NCI-H1105 treated with DMSO at 0.1 percent for 48 hours (cell line): ENCODE measurements at places on chromosomes 5 and 9.

DNA sequence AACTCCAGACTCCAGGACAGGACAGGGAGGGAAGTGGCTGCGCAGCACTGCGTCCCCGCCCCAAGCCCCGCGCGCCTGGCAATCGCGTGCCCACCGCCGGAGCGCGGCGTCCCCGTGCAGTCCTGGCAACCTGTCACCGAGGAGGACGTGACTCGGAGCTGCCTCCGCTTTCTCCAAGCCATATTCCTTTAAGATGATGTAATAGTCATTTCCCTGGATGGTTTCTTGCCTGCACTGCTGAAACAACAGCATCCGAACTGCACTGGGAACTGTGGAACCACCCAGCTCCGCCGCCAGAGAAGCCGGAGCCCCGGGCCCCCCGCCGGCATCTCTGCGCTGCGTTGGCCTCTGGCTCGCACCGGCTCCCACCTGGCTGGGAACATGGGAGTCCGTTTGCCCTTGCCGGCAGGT is 34.5 kb downstream of the KCTD16 start:
- peak; percentile 54 for DNase-seq

DNA sequence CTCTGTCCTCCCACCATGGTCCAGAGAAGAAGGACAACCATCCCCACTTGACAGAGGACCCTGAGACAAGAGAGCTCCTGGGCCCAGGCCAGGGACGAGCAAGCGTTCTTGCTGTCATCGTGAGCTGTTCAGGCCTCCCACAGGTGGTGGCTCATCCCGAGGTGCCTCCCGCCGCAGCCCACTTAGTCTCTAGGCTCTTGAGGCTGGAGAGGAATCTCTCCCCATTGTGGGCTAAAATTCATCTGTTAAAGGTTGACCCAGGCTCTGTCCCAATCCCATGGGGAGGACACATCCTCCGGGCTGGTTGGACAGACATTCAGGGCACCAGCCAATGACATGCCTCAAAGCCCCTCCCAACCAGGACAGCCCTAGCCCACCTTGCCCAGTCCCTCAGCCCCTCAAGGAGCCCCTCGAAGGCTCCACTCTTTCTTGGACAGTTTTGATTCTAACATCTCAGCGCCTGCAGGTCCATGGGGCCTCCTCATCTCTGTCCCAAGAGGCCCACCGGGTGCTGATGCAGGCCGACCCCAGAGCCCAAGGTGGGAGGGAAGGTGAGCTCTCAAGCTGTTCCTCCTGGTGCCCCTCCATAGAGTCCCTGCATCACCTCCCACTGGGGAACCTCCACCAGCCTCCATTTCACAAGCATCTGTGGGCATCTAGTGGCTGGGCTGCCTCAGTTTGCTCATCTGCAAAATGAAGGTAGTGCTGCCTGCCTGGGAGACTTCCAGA is 52.9 kb downstream of the BARX1 start:
- no peak for DNase-seq

DNA sequence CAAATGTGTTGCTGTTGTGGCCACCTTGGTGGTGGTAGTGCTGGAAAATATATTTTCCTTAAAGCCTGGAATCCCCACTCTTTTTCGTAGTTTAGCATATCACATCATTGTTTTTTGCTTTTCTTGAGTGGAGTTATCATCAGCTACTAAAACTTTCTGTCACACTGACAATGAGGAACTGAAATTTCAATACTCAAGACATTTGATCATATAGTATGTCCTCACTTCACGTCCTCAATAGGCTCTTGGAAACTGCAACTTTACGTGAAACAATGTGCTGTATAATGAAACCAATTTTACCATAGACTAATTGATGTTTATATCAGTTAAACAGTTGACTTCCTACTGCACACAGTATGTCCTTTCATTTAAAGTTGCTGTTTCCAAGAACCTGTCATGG is 265.8 kb downstream of the ADGRV1 start:
- DNase-seq = no peak

GRCh38 chr9:130522233-130522808 is 57.1 kb upstream of the FUBP3 start:
- DNase-seq = no peak

GRCh38 chr9:37210737-37211523 is 90.6 kb downstream of the ZCCHC7 start:
- DNase-seq = no peak

- DNase-seq = peak; percentile 63
Measured at GRCh38 chr5:63125862-63126261, 547.2 kb downstream of the LRRC70 start.

- no peak for DNase-seq
Measured at GRCh38 chr9:129336130-129336528, 158.1 kb upstream of the IER5L start.

- no peak for DNase-seq
Measured at GRCh38 chr5:120304663-120305062, 159.4 kb upstream of the PRR16 start.

GRCh38 chr9:92147030-92147851 is 32.0 kb upstream of the SPTLC1 start:
- DNase-seq = peak; percentile 53

GRCh38 chr5:90602681-90603080 is 44.1 kb downstream of the ADGRV1 start:
- no peak for DNase-seq

DNA sequence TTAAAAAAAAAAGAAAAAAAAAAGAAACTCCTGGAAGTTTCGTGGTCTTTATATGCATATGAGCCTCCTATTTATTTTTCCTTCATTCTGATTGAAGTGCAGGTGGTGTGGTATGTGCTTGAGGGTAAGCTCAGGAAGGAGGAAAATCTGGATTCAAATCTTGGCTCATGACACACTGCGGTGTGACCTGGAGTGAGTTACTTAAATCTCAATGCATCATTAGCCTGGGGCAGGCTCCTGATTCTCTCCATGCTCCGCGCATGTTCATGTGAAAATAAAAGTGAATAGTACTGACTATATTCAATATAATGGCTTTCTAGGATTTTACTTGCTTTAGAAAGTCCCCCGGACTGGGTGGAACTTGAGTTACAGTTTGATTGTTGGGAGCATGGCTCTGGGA is 35.6 kb downstream of the PTTG1 start:
- no peak for DNase-seq

DNA sequence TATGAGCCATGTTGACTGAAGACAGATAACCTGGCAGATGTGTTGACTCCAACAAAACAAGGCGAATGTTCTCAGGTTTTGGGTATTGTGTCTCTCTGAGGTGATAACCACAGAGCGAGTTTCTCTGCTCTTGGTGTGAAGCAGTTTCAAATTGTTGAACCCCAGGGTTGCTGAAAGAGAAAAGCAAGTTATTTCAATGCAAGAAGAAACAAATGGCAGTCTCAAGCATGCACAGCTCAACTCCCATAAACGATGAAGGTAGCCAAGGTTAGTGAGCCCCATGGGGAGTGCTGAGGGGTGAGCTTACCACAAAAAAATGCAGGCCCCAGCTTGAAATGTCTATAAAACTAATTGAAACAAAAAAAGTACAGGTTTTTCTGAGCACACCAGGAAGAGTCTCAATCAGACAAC is 220.8 kb upstream of the DAPK1 start:
- no peak for DNase-seq

DNA sequence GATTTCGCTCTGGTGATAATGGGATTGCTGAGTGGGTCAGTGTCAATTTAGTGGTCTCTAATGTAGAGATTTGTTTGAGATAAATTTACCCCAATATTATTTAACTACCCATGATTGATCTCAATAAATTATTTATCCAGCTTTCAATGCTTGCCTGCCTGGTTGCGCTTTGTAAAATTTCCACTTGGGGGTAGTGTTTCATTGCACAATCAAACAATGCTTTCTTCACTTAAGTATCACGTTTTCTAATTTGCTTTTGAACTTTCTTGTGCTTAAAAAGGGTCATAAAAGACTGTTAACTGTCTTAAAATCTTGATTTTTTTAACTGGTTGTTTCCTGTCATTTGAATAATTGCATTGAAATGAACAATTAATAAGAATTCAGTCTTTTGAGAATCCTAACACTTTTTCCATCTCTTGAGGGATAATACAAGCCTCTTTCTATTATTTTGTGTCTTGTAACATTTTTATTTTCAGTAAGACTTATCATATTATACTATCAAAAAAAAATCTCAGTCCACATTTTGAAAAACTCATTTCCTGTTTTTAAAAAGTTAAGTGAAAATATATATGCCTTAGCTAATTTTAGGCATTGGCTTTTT is 18.7 kb downstream of the HSD17B4 start:
- DNase-seq = peak; percentile 5

DNA sequence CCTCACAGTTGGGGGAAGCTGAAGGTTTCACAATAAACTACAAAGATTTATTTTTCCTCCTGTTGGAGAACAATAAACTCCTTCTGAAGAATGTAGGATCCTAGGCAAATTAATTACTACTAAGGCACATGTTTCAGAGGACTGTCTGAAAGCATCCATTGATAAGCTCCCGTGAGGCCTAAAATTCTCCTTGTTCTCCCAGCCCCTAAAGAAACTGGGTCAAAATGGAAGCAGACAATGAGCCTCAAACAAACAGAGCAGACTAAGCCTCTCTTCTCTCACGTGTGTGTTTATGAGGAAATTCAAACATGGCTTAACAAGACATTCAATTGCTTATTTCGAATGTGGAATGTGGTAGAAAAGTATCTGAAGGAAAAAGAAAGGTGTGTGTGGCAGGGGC is 249.0 kb downstream of the GLIS3 start:
- no peak for DNase-seq

DNA sequence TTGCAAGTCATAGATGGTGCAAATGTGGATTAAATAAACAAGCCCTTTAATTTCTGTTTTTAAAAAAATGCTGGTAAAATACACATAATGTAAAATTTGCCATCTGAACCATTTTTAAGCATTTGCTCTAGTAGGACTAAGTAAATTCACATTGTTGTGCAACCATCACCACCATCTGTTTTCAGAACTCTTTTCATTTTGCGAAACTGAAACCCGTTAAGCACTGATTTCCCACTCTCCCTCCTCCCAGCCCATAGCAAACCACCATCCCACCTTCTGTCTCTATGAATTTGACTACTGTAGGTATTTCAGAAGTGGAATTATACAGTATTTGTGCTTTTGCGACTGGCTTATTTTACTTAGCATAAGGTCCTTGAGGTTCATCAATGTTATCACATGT is 103.3 kb upstream of the CNTLN start:
- DNase-seq = no peak

- DNase-seq = peak; percentile 56
Measured at GRCh38 chr5:945691-946551, 53.2 kb downstream of the TRIP13 start.

DNA sequence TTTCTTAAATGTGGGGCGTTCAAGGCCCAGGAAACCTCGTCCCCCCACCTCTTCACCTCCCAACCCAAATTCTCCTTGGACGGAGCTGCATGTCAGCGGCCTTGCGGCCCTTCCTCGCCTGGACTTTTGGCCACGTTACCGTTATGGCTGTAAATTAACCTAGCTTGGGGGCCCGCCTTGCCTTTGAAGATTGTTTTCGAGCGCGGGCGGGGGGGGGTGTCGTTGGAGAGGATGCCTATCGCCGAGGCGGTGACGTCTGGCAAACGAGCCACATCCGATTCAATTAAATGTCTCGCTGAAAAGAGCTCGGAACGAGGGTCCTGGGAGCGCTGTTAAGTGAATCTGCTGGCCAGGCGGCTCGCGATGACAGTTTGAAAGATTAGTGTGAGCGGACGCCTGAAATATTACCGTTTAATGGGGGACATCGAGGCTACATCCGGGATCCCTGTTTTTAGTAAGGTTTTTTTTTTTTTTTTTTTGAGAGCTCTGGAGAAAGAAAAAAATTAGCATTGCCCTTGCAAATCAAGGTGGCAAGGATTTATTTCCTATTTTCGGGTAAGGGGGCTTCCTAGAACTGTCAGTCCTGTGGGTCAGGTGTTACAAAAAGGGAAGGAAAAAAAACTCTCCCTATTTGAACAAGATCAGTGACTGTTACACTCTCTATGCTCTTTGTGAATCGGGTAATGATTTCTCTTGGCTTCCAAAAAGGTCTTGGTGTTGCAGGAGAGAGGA is 2.3 kb upstream of the NKX2-5 start:
- no peak for DNase-seq

DNA sequence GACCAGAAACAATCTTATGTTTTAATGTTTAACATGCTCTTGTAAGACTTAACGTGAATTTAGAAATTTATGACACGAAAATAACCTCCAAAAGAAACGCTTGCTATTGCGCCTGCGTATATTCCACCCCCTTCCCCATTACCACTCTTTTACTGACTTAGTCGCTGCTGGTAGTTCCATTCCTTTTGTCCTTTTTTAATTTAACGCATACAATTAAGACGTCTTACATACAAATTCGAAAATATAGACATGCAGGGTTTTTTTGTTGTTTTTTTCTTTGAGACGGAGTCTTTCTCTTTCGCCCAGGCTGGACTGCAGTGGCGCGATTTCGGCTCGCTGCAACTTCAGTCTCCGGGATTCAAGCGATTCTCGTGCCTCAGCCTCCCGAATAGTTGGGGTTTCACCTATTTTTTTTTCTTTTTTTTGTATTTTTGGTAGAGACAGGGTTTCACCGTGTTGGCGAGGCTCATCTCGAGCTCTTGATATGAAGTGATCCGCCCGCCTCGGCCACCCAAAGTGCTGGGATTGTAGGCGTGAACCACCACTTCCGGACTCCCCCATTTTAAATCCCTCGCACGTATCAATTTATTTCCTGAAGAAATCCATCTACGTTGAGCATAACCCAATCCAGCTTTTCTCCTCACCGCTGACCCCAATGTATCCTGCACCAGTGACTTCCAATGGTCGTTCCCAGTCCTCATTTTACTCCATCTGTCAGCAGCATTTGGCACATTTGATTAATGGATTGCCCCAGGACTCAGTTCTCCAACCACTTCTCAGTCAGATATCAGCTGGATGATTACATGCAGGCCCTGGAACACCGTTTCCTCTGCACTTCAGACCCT is 684 bp upstream of the MED7 start:
- DNase-seq = peak; percentile 79

- DNase-seq = no peak
Measured at GRCh38 chr9:78664370-78664769, 367.4 kb downstream of the PSAT1 start.

DNA sequence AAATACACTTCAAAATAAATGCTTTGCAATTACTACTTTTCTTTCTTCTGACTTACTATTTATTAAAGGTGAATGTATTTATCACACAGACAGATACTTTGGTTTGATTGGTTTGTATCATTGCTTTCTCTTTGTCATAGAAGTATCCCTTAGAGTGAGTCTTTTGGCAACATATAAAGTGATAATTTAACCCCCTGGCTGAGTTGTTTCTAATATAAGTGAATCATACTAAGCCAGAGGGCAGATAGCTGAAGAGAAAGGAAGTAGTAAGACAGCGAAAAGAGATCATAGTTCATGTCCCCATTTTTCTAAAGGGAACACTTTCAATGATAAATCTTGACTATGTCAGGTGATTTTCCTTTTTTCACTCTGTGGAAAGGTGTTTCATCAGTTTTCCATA is 38.6 kb downstream of the CAMK4 start:
- DNase-seq = no peak

DNA sequence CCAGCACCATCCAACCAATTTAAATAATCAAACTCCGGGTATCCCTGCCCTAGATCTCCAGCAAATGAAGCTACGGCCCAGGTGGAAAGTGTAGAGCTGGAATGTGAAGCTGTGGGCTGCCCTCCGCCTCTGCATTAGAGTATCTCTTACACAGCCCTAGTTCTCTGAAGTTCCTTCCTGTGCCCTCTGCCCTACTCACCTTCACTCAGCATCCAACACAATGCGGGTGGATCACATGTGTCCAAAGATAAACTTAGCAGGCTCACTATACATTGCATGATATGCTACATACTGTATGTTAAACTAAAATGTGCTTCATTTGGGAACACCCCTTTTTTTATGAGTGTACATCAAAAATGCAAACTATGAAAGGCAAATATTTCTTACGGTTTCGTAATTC is 70.0 kb upstream of the RAD23B start:
- DNase-seq = no peak
